Islet precursor cell (in vitro differentiated cells): ENCODE measurements at places on chromosomes 1 and 21.

DNA sequence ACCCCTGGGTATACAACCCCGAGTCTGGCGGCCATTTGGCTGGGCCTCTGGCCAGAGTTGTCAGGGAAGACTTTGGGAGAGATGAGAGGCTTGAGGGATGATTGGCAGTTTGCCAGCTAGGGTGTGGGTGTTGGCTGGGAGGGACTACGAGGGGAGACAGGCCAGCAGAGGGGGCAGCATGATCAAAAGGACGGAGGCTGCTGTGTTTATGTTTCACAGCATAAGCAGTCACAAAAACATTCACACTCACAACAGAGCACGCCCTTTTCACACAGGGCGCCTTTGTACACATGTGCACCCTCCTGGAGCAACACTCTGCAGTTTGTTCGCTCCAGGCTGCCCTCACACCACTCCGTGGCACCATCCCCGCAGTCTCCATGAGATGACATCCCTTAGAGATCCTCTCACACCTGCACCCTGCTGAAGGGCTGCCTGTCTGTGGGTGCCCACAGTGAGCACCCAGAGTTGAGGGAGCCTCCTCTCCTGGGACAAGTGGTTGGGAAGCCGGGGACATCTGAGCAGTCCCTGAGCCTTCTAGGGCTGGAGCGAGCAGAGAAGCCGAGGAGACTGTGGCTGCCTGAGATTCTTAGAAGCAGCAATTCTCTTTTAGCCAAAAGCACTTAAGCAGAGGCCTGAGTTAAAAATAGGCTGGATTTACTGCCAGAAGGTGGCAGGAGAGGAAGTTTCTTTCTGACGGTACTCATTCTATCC, 15.4 kb downstream of the EFNA3 start:
- no peak for DNase-seq

DNA sequence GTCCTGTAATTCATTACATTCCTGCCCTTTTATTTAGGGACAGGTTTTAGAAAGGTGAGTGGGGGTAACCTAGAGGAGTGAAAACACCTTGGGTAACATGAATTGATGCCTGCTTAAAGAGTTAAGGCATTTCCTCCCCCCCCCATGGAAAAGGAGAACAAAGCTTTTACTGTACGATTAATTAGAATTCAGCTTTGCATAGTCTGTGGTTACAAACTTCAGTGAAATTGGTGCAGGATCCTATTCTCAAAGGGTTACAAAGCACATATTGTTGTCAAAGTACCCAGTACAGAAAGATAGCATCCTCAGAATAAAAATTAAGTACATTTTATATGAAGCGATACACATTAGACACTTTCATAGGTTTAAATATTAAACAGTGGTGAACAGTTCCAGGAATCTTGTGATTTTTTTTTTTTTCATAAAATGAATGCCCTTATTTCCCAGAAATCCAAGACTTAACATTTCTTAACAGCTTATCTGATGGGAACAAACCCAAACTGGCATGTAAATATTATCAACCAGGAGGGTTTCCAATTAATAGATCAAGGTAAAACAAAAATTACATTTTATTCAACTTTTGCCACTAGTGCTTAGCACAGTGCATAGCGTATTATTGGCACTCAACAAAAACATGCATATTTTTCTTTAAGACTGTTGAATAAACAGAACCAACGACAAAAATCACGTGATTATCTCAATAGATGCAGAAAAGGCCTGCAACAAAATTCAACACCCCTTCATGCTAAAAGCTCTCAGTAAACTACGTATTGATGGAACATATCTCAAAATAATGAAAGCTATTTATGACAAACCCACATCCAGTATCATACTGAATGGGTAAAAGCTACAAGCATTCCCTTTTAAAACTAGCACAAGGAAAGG, 172.7 kb downstream of the PDE4B start:
- no peak for DNase-seq

GRCh38 chr21:38388203-38388602, 110.1 kb downstream of the ERG start:
- DNase-seq: no peak

GRCh38 chr1:101107496-101108110, 82.0 kb upstream of the DPH5 start:
- DNase-seq: no peak

DNA sequence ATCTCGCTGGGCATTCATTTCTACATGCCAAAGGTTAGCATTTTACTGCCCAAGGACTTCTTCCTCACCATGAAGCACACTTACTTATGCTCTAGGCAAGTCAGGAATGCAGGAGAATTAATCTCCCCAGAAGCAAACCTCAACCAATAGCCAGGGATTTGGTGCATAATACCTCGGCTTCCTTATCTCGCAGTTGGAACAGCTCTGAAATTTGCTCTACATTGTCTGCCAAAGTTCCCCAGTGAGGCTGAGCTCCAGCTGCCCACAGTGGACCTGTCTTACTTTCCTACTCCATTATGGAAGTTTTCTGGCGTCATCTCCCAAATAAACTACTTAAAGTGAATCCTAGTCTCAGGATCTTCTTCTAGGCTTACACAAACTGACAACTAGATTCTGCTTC, 57.6 kb upstream of the PPM1J start:
- no peak for DNase-seq
